DMS 273 treated with DMSO at 0.1 percent for 48 hours (cell line): ENCODE measurements at places on chromosomes 7 and 10.

GRCh38 chr7:113856010-113856409 is 62.8 kb downstream of the PPP1R3A start:
- DNase-seq = no peak

GRCh38 chr10:67664942-67665341 is 31.1 kb downstream of the CTNNA3 start:
- no peak for DNase-seq

DNA sequence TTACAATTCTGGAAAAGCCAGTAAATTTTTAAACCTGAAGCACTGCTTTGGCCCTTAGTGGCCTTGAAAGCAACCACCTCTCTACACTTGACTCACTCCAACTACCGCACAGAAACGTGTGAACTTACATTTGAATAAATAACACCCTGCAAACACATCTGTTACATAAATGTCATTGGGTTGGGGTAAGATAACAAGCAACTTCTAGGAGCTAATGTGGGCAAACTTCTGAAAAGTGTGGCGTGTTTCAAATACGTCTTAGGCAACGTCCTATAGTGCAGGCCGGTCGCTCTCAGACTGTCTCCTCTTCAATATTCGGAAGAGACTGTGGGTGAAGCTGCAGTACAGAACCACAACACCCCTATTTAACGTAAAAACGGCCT is 474 bp downstream of the ORC5 start:
- DNase-seq = no peak

DNA sequence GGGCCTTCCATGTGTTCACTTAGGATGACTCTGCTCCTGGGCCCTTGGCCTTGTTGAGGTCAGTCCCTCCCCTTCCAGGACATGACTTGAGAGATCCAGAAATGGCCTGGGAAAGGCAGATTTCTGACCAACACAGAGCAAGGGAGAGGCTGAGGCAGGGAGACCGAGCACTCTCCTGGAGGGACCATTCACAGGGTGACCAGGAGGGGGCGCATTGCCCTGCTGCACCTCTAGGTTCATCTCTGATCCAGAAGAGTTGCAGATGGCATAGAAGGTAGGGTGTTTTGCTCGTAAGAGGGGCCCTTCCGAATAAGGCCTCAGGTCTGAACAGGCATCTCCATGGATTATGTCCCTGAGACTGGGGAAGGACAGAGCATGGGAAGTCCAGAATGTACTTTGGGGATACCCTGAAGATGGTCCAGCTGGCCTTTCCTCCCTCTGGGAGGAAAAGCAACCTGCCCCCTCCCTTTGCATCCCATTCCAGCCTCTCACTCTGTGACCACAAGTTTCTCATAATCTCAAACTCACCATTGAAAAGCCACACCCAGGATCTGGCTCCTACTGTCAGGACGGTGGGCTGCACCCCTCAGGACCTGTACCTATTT is 6.6 kb downstream of the DMBT1 start:
- no peak for DNase-seq

GRCh38 chr10:93420091-93420490 is 62.0 kb downstream of the MYOF start:
- DNase-seq = peak; percentile 81

GRCh38 chr10:14382022-14382421 is 51.3 kb upstream of the FRMD4A start:
- DNase-seq = no peak

GRCh38 chr10:3072641-3073360 is 5.5 kb downstream of the PFKP start:
- DNase-seq = no peak

DNA sequence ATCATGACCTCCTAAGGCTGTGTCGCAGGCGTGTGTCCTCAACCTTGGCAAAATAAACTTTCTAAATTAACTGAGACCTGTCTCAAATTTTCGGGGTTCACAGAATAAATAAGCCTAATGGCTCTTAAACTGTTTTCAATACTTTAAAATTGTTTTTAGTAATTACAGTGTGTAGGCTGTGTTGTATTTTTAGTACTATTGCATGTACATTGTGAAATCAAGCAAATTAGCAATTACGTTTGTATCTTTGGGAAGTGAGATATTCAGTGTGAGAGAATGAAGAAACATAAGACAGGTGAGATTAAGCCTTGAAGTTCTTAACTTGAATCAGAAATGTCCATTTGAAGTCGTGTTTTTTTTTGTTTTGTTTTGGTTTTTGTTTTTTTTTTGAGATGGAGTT is 4.8 kb upstream of the AKR1B10 start:
- no peak for DNase-seq

DNA sequence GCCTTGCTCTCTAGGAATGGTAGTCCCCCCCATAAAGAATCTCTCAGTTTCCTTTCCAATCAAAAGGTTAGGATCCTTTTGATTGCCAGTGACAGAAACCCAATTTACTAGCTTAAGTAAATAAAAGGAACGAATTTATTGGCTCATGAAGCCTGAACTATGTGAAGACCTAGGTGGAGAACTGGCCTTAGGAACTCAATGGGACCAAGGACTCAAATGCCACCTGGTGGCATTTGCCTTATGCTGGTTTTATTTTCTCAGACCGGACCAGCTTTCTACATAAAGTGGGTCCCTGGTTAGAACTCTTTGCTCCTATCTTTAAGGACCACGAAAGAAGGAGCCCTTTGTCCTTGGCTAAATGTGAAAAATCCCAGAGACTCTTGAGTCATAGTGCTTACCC is 25.4 kb downstream of the CFTR start:
- DNase-seq = no peak

GRCh38 chr7:3688071-3688470 is 387.0 kb downstream of the SDK1 start:
- DNase-seq = no peak

- DNase-seq = no peak
Observed at GRCh38 chr10:59595593-59595992, 114.1 kb downstream of the SLC16A9 start.

DNA sequence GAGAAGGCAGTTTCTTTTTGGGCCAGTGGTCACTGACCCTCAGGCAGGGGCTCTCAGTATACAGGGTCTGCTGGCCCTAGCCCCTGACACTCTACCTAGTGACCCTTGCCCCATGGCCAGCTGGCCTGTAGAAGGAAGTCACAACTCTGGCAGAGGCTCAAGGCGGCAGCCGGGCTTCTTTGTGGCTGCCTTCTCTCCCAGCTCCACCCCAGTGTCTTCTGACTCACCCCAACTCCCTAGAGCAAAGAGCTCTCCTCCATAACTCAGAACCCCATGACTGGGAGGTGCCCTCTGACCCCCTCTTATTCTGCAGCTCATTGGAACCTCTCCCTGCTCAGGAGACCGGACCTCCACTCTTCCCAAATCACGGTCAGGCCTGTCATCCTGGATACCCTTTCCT is 358.2 kb downstream of the FGFR2 start:
- no peak for DNase-seq

DNA sequence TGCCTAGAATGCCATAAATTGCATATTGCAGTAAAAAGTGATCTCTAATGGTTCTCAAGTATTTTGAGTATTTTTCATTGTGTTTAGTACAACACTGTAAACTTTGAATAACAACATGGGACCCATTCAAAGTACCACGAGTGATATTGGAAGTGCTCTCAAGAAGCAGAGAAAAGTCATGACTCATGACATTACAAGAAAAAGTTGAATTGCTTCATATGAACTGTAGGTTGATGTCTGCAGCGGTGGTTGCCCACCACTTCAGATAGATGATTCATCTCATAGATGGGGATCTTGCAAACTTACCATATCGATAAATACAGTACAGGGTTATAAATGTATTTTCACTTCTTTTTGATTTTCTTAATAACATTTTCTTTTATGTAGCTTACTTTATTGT is 33.9 kb downstream of the ENTPD1 start:
- no peak for DNase-seq

- DNase-seq = no peak
Observed at GRCh38 chr7:137434946-137435345, 91.4 kb upstream of the PTN start.

DNA sequence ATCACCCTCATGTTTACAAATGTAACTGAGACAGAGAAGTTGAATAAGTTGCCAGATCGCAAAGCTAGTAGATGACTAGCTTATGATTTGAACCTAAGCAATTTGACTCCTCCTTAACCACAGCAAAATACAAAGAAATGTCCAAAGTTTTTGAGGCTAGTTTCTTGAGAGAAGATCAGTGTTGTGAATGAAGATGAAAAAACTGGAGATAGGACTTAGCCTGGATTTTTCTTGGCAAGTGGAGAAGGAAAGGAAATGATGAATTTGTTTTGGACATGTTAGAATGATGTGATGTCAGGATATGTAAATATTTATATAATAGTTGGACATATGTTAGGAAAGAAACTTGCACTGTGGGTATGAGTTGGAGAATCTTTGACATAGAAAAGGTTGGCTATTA is 149.8 kb downstream of the LSMEM1 start:
- DNase-seq = no peak

- DNase-seq = no peak
Observed at GRCh38 chr10:91460681-91461080, 50.5 kb downstream of the HECTD2 start.

DNA sequence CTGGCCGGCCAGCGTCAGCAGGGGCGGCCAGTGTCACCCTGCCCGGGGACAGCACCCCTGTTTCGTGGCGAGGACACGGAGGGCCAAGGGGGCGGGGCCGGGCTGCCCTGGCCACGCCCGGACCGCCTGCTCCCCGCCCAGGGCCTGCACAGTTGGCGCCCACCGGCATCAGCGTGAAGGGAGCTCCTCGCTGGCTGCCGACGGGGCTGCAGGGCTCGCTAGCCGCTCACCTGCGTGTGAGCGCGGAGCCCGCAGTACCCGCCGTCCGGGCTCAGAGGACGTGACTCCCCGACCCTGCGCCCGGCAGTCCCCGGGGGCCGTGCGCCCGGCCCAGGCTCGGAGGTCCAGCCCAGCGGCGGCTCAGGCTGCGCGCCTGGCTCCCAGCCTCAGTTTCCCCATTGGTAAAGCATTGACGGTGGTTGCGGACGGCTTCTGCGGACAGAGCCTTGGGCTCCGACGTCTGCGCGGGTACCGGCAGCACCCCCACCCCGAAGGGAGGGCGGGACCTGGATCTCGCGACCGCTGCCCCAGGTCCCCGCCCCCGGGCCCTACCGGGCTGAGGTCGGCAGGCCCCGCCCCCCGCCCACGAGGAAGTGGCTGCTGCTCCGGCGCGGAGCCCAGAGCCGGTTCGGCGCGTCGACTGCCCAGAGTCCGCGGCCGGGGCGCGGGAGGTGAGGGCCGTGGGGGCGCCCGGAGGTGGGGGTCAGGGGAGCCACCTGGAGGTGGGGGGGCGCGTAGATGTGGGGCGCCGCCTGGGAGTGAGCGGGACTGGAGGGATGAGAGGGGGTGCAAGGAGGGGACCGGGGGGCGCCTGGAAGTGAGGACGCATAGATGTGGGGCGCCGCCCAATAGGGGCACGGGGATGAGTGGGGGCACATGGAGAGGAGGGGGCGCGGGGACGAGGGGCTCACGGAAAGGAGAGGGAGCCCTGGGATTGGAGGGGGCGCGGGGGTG is at the start of gene ARPC1B:
Gene ARPC1B, plus strand, starts transcription at position 620 of the 954 bp plus-strand sequence. CDS start 10,985 bp downstream, outside the sequence.
- DNase-seq = peak; percentile 44

DNA sequence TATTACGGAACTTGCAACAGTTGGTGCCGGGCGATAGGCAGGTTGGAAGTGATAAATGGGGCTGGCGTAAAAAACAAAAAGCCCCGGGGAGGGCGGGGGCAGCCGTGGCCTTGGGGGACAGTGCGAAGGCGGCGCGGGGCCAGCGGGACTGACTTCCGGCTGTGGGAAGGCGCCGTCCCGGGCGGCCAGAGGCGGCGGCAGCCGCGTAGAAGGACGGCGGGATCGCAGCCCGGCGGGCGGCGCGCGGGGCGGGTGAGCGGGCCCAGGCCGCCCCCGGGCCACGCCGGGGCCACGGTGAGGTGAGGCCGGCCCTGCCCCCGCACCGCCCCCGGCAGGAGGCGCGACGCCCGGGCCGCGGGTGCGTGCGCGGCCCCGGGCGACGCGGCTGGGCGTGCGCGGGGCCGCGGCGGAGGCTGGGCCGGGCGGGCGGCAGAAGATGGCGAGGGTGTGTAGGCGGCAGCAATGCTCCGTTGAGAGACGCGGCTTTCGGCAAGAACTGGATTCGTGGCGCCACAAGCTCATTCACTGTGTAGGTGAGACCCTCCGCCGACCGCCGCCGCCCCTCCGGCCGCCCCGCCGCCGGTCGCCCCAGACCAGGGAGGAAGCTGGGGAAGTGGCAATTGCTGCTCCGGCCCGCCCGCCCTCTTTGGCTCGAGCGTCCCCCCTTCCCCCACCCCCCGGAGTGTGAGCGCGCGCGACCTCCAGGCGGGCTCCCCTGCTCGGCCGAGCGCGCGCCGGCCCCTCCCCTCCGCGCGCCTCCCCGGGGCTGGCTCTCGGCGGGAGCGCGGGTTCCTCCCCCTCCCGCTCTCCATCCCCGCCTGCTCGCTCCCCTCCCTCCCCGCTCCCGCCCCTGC is at the start of gene LCOR:
Gene LCOR, plus strand, starts transcription at position 432 of the 854 bp plus-strand sequence. CDS start 116,760 bp downstream, outside the sequence.
- peak; percentile 54 for DNase-seq

GRCh38 chr10:10421071-10421470 is 596.6 kb upstream of the CELF2 start:
- DNase-seq = no peak

DNA sequence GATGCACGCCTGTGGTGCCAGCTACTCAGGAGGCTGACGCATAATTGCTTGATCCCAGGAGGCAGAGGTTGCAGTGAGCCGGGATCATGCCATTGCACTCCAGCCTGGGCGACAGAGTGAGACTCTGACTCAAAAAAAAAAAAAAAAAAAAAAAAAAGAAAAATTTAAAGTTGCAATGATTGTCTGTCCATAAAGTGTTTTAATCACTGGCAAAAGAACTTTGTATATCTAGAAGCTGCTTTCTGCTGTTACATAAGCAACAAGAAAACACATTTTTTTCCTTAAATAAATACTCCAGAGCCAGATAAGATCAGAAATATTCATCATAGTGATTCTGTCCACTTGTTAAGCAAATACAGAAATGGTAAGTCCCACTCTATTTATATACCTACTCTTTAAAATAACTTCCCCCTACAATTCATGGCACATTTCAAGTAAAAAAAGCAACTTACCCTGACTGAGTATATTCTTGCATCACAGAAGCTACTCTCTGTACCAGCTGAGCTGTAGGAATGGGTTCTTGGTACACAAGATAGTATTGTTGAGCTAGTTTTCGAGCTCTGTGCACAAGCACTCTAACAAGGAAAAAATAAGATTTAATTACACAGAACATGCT is 7.6 kb downstream of the PSMA2 start:
- no peak for DNase-seq

- DNase-seq = no peak
Observed at GRCh38 chr7:47988496-47989386, 9.3 kb upstream of the HUS1 start.

DNA sequence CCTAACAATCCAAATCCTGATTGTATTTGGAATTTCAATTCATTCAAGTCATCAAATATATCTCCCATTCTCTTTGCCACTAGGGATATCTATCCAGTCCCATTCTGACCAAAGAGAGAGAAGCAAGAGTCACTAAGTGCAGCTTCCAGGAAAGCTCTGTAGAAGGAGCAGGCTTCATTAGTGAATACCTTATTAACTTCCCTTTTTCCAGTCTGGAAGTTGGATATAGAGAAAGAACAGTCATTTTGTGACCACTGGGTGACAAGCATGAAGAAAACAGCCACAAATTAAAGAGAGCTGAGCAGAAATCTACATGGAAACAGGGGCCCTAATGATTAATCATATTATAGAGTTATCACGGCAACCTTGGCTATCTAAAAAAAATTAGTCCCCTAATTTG is 190.7 kb upstream of the ADO start:
- DNase-seq = no peak
